Bronchial epithelial cell (primary cell): ENCODE measurements at places on chromosomes 1 and 21.

DNA sequence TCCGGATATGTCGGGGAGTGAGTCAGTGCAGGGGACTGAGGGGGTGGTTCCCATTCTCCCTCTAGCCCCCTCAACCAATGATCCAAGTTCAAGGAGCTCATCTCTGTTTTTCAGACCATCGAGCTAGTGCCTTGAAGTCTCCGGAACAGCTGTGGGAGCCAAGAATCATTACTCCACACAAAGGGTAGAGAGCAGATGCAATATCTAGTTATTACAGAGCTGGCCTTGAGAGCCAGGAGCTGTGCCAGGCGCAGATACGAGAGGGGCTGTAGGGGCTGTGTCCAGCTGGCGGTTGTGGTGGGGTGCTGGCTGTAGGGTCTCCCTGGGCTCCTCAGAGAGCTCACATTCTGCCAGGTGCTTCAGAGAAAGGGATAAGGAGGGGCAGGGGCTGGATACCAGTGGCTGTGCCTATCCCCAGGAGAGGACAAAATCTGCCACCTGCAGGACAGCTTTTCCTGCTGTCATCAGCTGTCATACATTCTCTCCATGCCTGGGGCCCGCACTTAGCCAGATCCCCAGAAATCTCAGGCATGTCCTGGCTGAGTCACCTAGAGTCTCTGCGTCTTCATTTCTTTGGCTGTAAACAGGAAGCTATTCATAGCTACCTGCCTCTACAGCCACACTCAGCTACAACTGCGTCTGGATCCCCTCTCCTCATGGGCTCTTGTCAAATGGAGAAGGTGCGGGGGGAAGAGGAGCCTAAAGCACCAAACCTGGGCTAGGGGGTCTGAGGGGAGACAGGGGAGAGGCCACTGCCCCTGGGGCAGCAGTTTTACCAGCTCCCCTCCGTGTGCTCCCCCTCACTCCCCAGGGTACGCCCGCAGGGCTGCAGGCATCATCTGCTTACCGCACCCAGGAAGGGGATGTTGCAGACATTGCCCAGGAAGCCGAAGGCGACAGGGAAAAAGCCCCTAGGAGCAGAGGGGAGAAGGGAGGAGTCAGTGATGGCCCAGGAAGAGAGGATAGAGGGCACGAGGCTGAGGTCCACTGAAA is 2.4 kb upstream of the KISS1 start:
- peak; percentile 90 for DNase-seq

DNA sequence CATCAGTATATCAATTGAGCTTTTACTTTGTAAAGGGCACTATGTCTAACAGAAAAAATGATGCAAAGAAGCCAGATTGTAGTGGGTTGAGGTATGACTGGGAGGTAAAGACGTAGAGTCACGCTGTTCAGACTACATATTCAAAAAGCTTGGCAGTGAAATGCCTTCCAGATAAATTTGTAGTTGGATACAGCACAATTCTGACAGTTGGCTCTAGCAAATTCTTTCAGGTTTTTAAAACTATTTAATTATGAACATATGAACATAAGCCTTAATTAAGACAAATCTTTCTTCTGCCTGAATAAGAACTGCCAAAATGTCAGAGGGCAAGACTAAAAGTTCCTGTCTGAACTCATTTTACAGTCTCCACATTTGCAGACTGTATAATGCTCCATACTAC is 118.8 kb downstream of the DPYD start:
- DNase-seq: no peak

GRCh38 chr1:209485167-209485566 is 98.3 kb upstream of the CAMK1G start:
- DNase-seq: peak; percentile 99

DNA sequence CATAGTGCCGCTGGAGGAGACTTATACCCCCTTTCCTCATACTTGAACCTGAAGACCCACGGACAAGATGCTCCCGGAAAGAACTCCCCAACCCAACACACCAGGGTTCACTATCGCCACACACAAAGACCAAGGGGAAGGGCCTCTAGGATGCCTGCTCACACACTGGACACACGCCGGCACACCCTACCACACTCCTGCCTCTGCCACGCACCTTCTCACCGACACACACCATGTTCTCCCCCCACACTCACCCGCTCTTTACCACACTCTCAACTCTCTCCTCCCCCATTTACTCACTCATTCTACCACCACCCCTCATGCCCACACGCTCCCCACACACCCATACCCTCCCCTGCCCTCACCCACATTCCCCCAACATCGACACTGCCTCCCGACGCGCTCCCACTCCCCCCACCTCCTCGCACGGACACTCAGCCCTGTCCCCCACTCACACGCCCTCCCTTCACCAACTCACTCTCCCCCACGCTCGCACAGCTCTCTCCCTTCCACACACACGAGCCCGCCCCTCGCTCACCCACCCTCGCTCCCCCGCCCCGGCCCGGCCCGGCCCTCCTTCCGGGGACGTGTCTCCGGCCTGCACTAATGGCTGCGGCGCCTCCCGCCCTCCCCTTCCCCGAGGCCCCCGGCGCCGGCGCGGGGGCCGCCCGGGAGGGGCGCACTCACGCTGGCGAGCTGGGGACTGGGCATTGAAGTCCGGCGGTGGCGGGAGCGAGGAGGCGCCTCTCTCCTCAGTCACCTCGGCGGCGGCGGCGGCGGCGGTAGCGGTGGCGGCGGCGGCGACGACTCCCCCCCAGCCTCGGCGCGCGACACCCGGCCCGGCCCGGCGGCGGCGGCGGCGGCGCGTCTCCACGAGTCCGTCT is 626 bp downstream of the PTP4A2 start:
- peak; percentile 35 for DNase-seq

DNA sequence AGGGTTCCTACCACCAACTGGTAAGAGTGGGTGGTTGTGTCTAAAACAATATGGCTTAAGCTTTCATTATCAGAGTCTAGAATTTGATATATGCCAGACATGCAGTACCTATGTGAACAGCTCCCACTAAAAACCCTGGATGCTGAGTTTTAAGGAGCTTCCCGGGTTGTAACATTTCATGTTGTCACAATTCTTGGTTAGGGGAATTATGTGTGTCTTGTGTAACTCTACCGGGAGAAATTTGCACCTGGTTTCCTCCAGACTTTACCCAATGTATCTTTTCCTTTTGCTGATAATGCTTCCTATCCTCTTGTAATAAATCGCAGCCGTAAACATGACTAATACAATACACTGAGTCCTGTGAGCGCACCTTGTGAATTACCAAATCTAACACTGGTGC is 48.3 kb downstream of the ARID4B start:
- DNase-seq: no peak

DNA sequence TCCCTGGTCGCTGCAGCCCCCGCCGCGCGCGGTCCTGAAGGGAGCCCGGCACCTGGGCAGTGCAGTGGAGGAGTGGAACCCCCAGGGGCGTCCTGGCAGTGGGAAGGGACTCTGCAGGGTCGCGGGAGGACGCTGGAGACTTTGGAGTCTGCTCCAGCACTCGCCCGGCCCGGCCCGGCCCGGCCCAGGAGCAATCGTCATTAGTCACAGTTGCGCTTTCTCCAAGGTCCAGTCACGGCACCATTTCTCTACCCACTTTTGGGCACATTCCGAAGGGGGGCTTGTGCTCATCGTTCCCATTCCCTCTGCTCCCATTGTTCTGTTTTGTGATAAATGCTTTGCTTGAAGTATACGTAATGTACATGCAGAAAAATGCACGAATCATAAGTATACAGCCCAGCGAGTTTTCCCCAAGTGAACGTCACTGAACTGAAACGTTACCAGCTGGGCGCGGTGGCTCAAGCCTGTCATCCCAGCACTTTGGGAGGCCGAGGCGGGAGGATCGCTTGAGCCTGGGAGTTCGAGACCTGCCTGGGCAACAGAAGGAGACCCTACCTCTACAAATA is 999 bp downstream of the THAP3 start:
- peak; percentile 26 for DNase-seq

GRCh38 chr1:84836145-84836544 is 56.9 kb downstream of the LPAR3 start:
- peak; percentile 93 for DNase-seq
